ENCODE measurements at places on chromosomes 4 and X. TPM values are rescaled to one million over a fixed set of nuclear protein-coding genes. Genes with fewer than 3 reads are reported as not detected.

The PNMA6F gene
- total RNA-seq = not detected

The RBMX gene
- total RNA-seq = 391 TPM

The SLC4A4 gene
- total RNA-seq = 5.9 TPM

The MAGEC1 gene
- total RNA-seq = not detected

The NPY1R gene
- 11.4 TPM for total RNA-seq

The RHOXF2B gene
- not detected for total RNA-seq

The ARHGAP24 gene
- 47.5 TPM for total RNA-seq

GRCh38 chrX:142096253-142096652 is 108.8 kb downstream of the MAGEC2 start:
- no peaks in the 10 kb centered on the region for H3K27me3 ChIP-seq
- H3K4me3 ChIP-seq = no peak overlapping the region

DNA sequence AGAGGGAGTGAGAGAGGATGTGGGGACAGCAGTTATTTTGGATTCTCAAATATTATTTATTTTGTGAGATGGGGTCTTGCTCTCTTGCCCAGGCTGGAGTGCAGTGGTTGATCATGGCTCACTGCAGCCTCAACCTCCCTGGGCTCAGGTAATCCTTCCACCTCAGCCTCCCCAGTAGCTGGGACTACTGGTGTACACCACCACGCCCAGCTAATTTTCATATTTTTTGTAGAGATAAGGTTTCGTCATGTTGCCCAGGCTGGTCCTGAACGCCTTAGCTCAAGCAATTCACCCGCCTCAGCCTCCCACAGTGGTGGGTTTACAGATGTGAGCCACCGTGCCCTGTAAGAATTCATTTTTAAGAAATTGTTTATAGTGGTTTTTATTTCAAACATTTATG is 61.2 kb downstream of the FHDC1 start:
- no peaks in the 10 kb centered on the region for H3K27me3 ChIP-seq
- DNase-seq = no peak
- H3K4me1 ChIP-seq = no peaks in the 10 kb centered on the region
- no peaks in the 10 kb centered on the region for H3K36me3 ChIP-seq

DNA sequence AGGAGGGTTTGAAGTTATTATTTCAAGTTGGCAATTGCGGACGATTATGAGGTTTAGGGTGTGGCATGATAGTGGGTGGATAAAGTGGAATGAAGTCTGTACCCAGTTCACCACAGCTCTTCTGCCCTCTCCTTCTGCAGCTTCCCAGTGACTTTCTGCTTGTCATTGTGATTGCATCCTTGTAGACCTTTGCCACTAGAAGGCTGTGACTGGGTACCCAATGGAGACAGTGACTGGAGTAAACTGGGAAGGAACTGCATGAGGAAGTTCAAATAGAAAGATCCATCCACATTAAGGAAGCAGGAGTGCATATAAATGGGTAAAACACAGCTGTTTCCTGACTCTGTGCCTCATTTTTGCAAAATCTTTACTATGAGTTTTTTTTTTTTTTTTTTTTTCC is 53.5 kb upstream of the SPANXN3 start:
- no peaks in the 10 kb centered on the region for H3K4me1 ChIP-seq
- H3K27me3 ChIP-seq = no peaks in the 10 kb centered on the region
- H3K27ac ChIP-seq = no peak overlapping the region
- no peaks in the 10 kb centered on the region for H3K36me3 ChIP-seq
- no peak for DNase-seq

DNA sequence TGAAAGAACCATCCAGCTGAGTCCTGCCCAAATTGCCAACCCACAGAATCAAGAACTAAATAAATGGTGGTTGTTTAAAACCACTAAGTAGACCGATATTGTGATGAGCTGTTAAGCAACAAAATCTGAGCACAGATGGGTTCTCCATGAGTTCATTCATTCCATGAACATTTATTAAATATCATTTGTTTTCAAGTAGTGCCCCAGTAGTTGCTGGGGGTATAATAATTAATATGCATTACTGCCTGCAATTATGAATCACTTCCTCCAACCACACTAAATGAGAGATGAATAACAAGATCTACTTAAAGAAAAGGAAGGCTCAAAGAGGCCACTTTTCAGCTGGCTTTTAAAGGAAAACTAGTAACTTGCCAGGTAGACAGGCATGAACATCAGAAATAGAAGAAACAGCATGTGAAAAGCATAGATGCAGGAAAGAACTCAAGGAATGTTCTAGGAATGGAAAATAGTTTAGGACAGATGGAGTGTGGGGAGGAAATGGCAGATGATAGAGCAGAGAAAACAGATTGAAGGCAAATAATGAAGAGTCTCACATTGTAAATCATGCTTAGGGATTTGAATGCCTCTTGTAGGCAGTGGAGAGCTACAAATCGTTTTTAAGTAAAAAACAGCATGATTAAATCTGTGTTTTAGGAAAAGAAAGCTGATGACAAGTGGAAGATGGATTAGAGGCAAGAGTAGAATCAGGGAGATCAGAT is 641.7 kb upstream of the DIPK2B start:
- H3K36me3 ChIP-seq = peaks cover 29% of the 10 kb centered on the region
- no peak for DNase-seq
- no peak overlapping the region for H3K4me3 ChIP-seq
- no peaks in the 10 kb centered on the region for H3K27me3 ChIP-seq
- H3K4me1 ChIP-seq = no peaks in the 10 kb centered on the region

DNA sequence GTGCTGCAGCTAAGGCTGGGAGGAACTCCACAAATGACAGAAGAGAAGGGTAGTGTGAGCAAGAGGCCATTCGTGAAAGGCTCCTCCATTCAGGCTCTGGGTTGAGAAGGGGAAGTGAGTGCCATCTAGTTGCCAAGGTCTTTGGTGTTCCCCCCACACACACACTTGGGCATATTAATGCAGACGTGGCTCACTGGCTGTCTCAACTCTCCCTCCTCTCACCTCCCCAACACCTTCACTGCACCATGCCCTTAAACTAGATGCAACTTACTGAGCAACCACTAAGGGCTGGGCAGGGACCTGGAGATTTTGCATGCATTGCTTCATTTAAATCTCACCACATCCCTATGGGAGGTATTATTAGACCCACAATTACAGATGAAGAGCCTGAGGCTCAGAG is 8.7 kb downstream of the CLRN2 start:
- H3K27ac ChIP-seq = no peak overlapping the region
- H3K4me3 ChIP-seq = no peak overlapping the region

- no peak overlapping the region for H3K4me3 ChIP-seq
- no peaks in the 10 kb centered on the region for H3K36me3 ChIP-seq
- DNase-seq = no peak
- no peaks in the 10 kb centered on the region for H3K4me1 ChIP-seq
- no peaks in the 10 kb centered on the region for H3K27me3 ChIP-seq
- no peak overlapping the region for H3K27ac ChIP-seq
Measured at GRCh38 chr4:40206426-40206825, 9.6 kb downstream of the RHOH start.

DNA sequence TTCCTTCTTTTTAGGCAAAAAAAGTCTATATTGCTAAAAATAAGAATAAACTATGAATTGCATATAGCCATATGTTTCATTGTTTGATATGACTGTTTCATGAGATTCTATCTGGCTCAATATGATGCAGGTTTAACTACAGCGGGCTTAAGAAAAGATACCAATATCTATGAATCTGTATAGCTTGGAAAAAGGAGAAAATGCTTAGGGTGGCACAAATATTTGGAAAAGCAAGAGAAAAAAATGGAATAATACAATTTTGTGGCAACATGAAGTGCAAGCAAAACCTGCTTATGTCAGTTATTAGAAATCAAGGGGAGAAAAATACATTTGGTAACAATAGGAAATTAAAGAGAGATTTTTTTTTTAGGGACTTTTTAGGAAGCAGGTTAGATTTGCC is 48.3 kb upstream of the NFKB1 start:
- no peaks in the 10 kb centered on the region for H3K36me3 ChIP-seq
- H3K4me1 ChIP-seq = no peaks in the 10 kb centered on the region
- H3K27me3 ChIP-seq = no peaks in the 10 kb centered on the region
- H3K4me3 ChIP-seq = no peak overlapping the region

DNA sequence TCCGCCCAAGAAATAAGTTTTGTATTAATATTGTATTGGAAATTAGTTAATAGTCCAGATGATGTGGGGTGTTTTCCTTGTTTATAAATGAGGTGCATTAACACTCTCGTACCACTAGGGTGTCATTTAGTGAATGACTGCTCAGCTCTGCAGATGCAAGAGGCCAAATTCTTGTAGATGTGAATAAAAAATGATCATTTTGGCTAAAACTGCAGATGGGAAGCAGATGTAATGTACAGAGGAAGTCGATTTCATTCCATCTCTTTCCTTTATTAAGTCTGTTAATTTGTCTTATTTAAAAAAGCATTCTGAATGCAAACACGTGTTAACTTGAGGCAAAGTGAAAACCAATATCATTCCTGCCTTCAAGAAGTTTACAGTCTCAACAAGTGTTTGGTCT is 108.1 kb downstream of the DHX15 start:
- peaks cover 11% of the 10 kb centered on the region for H3K27me3 ChIP-seq
- no peaks in the 10 kb centered on the region for H3K4me1 ChIP-seq
- H3K36me3 ChIP-seq = no peaks in the 10 kb centered on the region
- DNase-seq = no peak

GRCh38 chr4:184808713-184809050 is 17.1 kb downstream of the ACSL1 start:
- no peak overlapping the region for H3K4me3 ChIP-seq
- DNase-seq = no peak
- H3K27me3 ChIP-seq = no peaks in the 10 kb centered on the region
- H3K27ac ChIP-seq = no peak overlapping the region
- no peaks in the 10 kb centered on the region for H3K36me3 ChIP-seq

DNA sequence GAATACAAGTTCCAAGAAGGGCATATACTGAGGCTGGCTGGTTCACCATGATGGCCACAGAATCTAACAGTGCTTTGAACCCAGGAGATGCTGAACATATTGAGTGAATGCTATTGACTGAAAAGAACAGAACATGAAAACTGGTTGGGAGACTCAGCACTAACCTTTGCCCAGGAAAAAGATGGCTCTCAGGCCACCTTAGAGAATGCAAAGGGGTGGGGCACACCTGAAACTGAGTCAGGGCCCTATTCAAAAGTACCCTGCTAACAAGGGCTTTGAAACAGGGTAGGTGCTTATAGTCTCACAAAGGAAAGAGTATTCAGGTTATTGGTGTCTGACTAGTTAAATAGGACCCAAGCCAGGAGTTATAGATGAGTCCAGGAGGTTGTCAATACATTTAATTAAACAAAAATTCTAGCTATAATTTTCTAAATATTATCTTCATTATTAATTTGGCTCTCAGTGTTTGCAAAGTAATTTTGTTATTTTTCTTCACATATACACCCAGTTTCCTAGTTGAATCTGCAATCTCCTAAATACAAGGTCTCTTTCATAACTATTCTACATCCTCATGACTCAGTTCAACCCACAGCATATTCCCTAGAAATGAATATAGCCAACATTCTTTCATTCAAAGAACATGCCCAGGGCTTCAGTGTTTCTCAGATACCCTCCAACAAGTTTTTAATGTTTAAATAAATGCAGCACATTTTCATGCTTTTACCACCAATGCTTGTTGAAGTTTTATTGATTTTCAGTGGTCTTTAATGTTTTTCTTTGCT is 144.2 kb upstream of the RAPGEF2 start:
- H3K36me3 ChIP-seq = no peaks in the 10 kb centered on the region
- no peaks in the 10 kb centered on the region for H3K4me1 ChIP-seq

GRCh38 chr4:93658443-93658842 is 170.1 kb upstream of the ATOH1 start:
- DNase-seq = no peak
- no peak overlapping the region for H3K27ac ChIP-seq
- no peaks in the 10 kb centered on the region for H3K36me3 ChIP-seq
- no peaks in the 10 kb centered on the region for H3K4me1 ChIP-seq
- no peak overlapping the region for H3K4me3 ChIP-seq

GRCh38 chr4:52870225-52870624 is 8.1 kb downstream of the RASL11B start:
- H3K27me3 ChIP-seq = no peaks in the 10 kb centered on the region
- H3K36me3 ChIP-seq = peaks cover 20% of the 10 kb centered on the region
- H3K27ac ChIP-seq = no peak overlapping the region
- DNase-seq = no peak
- H3K4me1 ChIP-seq = peaks cover 16% of the 10 kb centered on the region

DNA sequence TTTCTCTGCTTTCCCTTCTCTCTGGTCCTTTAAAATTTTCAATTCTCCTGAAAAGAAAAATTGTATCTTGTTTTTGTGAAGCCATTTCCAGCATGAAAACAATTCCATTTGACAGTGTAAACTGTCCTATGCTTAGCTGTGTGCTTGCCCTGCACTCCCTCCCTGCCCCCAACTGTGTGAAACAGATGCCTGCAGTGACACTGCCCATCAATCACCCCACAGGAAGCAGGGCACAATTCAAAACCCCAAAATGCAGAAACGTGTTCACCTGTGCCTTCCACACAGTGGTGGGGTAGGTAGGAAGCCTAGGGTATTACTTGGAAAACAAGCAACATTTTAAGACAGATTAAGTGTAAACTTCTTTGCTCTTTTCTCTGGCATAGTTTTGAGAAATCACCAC is 6.2 kb upstream of the FHDC1 start:
- no peak overlapping the region for H3K27ac ChIP-seq
- H3K4me1 ChIP-seq = peaks cover 9% of the 10 kb centered on the region
- peak; percentile 64 for DNase-seq
- no peaks in the 10 kb centered on the region for H3K27me3 ChIP-seq

- H3K27me3 ChIP-seq = no peaks in the 10 kb centered on the region
- DNase-seq = no peak
- no peak overlapping the region for H3K27ac ChIP-seq
- H3K36me3 ChIP-seq = no peaks in the 10 kb centered on the region
- no peaks in the 10 kb centered on the region for H3K4me1 ChIP-seq
- H3K4me3 ChIP-seq = no peak overlapping the region
Measured at GRCh38 chrX:40964633-40965586, 120.3 kb upstream of the USP9X start.

DNA sequence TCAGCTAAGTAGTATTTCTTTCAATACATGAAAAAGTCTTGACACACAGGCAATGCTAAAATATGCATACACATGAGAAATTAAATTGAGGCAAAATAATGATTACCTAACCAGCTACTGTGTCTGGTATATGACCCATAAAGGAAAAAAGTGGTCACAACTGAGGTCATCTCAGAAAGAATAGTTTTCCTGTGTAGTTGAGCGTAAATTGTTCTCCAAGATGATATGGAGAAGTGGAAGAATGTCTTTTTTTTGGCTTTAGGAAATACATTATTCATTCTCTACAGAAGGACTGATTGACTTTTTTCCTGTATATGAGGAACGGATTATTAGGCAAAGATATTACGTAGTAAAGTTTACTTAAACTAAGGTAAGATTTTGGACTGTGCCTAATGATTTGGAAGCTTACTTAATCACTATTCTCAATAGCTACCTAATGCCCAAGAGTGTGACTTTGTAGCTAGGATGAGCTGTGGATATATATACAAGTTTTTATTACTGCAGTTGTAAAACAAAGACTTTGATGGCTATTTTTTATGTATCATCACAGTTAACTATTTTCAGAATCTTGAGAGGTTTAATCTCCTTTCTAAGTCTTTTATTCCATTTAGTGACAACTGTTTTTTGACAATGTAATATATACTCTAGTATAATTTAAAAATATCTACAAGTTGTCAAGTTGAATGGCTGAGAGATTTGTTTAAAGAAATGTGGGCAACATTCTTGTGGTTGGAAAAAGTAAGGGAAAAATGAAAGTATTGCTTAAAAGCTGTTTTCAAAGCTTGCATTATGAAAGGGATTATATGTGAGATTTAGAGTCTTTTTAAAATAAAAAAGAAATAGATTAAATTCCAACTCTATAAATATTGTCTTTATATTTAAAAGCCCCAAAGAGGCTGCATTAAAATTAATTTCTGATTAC is 100.2 kb downstream of the PDLIM5 start:
- DNase-seq = no peak
- peaks cover 18% of the 10 kb centered on the region for H3K36me3 ChIP-seq
- H3K27ac ChIP-seq = no peak overlapping the region
- peaks cover 9% of the 10 kb centered on the region for H3K4me1 ChIP-seq
- no peak overlapping the region for H3K4me3 ChIP-seq
- H3K27me3 ChIP-seq = no peaks in the 10 kb centered on the region
